Activated T-cell treated with anti-CD3 and anti-CD28 coated beads for 24 hours (primary cell): ENCODE measurements at places on chromosomes 2 and 18.

DNA sequence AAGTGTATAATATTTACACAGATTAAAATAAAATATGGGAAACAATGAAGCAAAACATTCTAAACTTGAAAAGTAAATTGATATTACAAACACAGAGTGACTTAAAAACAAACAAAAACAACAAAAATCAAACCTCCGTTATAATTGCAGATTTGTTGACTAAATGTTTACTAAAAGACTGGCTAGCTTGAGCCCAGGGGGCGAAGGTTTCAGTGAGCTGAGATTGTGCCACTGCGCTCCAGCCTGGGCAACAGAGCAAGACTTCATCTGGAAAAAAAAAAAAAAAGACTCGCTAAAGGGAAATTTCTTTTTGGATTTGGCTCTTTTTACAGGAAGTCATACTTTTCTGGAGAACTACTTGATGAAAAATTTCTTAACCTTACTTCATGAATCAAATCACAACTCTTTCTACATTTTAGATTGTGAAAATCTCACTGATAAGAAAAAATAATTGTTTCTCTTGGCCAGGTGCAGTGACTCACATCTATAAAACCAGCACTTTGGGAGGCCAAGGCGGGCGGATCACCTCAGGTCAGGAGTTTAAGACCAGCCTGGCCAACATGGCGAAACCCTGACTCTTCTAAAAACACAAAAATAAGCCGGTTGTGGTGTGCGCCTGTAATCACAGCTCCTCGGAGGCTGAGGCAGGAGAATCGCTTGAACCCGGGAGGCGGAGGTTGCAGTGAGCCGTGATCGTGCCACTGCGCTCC lies 9.7 kb downstream of the TFPI start:
- DNase-seq: no peak

DNA sequence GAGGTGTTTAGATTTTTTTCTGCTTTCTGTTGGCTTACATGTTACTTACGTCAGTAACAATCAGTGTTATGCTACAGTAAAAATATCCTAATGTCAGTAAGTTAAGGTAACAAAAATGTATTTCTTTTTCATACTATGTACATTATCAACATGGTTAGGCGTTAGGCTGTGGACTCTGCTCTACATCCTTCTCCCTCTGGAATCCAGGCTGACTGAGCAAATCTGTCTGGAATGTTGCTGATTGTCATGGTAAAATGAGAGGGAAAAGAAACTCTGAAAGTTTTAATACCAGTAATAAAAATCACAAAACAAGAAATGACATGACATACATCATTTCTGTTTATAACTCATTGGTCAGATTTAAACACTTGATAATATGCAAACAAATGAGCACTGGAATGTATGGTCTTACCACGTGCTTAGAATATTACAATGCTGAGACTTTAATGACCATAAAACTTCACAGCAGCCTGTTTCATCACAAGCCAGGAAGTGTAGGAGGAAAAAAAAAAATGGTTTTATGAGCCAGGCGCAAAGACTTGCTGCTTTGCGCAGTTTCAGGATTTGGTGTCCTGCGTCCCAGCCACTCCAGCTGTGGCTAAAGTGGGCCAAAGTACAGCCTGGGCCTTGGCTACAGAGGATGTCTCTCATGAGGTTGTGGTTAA lies 252.4 kb downstream of the FSIP2 start:
- DNase-seq: no peak

DNA sequence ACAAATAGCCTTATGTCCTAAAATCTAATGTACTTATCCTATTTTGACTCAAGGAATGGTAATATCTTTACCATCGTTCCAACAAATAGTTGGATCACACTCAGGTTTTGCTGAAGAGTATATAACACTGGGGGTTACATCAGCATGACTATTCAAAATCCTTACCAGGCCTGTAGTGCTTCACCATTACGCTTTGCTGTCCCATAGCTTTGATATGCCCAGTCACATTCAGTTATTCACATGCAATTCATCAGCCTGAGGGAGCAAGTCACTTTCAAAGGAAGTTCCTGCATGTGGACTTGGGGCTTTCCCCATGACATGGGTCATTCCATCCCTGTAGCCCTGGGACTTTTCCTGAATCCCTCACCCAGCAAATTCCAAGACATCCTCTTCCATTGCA lies 39.6 kb downstream of the FTCDNL1 start:
- no peak for DNase-seq

DNA sequence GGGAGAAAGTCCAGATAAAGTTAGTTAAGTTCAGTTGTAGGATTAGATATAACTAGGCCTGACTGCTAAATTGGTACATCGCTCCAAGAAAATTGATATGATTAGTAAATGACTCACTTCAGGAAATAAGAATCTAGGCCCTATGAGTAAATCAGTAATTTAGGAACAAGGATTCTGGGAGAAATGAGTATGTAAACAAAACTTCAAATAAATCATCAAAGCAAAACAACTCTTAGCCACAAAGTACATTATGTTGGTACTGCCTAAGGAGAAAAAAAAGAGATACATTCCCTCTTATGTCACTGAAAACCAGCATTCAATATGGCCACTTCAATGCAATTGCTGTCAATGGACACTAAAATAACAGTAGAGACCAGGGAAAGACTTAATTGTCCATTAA lies 529.1 kb downstream of the ZNF804A start:
- no peak for DNase-seq

- no peak for DNase-seq
Observed at GRCh38 chr2:98378196-98378595, 31.9 kb downstream of the CNGA3 start.

GRCh38 chr18:79613186-79613931 lies 66.2 kb upstream of the CTDP1 start:
- no peak for DNase-seq

DNA sequence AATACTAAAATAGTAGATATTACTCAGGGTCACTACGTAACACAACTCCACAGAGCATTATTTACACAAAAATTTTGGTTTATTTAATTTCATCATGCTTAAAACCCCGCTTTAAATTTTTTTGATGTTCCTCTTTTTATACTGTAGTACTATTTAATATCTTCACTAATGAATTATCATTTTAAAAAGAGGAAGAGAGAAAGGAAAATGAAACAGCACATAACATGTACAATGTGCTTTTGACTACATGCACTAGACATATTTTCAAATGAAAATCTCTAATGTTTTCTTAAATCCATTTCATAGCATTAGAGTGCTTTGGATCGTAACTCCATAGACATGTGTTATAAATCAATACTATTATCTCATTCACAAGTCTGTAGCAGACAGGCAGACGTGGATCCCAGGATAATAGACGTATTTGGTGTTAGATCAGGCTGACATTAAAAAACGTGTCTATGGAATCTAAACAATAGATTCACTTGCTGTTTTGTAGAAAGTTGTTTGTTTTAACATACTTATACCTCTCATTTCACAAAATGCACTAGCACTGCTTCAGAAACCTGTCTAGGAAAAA lies 897.0 kb downstream of the CPS1 start:
- DNase-seq: no peak

DNA sequence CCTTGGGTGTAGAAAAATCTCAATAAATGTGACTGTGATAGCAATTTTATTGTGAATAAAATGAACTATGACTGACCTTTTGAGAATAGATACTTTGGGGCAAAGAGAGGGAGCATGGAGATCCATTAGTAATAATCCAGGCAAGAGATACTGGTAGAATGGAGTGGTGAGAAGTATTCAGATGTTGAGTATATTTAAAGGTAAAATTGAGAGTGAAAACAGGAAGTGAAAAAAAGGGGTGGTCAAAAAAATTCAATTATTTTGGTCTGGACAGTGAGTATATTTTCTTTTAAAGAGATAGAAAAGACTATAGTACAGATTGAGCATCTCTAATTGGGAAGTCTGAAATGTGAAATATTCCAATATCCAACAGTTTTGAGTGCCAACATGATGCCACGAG lies 1515.6 kb upstream of the NXPH2 start:
- DNase-seq: no peak

GRCh38 chr2:237892984-237893595 lies 33.7 kb downstream of the RAMP1 start:
- DNase-seq: no peak

DNA sequence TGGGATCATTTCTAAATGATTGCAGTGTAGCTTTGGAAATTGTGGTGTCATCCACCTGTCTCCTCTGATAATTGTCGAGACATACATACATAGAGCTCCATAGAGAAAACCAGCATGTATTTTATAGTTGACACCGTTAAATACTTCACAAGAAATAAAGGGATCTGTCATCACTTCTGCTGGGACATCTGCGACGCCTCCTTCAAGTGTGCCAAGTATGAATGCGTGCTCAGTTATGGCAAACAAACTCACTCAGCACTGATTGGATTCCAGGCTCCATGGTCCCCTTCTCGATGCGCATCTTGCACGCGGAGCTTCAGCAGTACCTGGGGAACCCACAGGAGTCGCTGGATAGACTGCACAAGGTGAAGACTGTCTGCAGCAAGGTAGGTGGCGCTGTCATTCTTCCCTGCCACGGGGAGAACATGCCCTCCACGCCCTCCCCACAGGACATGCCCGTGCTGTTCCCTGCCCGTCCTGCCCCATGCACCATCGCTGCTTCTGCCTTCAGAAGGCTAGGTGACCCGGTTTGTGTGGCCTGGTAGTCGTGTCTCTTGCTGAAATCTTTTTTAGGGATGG lies 64.1 kb downstream of the TRAPPC12 start:
- no peak for DNase-seq

- DNase-seq: no peak
Observed at GRCh38 chr2:240892356-240892755, 3.6 kb downstream of the MAB21L4 start.

- DNase-seq: no peak
Observed at GRCh38 chr18:10131460-10132395, 217.9 kb downstream of the VAPA start.

- no peak for DNase-seq
Observed at GRCh38 chr2:151260573-151261230, 961 bp downstream of the RBM43 start.

DNA sequence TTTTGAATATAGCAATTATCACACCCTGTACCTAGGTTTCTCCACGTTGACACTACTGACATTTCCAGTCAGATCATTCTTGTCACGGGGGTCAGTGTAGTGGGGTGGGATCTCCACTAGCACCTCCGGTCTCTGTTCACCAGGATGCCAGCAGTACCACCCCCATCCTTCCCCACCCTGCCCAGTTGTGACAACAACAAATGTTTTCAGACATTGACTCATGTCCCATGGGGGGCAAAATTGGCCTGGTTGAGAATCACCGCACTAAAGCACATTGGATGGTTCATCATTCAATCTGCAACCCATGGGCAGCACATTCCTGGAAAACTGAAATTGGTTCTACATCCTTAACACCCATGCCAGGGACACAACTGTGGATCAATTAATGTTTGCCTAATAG lies 32.3 kb downstream of the FEZ2 start:
- DNase-seq: no peak

DNA sequence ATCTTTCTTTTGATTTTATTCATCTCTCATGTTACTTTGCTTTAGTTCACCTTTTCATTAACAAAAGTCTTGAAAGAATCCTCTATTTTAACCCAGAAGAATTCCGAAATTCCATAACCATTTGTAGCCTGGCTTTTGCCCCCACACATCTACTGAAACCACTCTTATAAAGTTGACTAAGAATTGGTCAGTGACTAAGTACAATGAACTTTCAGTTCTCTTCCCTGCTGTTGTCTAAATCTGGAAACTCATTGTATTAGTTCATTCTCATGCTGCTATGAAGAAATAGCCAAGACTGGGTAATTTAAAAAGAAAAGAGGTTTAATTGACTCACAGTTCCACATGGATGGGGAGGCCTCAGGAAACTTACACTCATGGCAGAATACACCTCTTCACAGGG lies 49.9 kb upstream of the PNPT1 start:
- DNase-seq: no peak

GRCh38 chr2:240833724-240834285 lies 13.8 kb upstream of the KIF1A start:
- DNase-seq: no peak

GRCh38 chr2:161063946-161064306 lies 96.3 kb upstream of the TANK start:
- no peak for DNase-seq

DNA sequence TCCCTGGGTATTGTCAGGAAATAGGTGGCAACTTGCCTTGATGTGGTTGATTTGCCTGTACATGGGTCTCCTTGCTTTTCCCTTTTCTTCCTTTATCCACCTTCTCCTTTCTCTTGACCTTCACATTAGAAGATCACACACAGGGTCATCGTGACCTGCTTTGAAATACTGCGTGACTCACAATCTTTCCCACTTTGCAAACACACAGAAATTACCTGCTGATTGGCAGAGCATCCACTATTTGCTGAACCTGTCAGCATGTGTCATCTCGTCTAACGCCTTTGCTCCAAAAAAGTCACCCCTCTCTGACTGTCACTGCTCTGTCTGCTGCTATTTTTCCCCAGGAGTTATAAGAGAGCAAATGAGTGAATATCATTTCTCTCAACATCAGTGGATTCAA lies 60.8 kb downstream of the MYO3B start:
- DNase-seq: no peak

DNA sequence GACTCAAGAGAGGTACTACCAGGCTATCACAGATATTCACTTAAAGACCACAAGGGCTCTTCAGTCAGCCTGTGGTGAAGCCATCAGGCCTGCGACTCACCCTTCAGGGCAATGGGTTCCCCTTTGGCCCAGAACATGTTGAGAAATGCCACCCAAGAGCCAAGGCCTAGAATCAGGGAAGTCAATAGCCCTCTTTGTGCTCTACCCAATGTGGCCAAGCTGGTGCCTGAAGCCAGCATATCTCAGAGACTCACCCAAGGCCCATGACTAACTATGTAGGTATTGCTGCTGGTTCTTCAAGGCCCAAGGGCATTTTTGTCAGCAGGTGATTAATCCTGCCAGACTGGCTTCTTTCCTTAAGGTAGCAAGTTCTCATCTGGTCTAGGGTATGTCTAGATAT lies 338.9 kb upstream of the SETBP1 start:
- DNase-seq: no peak

DNA sequence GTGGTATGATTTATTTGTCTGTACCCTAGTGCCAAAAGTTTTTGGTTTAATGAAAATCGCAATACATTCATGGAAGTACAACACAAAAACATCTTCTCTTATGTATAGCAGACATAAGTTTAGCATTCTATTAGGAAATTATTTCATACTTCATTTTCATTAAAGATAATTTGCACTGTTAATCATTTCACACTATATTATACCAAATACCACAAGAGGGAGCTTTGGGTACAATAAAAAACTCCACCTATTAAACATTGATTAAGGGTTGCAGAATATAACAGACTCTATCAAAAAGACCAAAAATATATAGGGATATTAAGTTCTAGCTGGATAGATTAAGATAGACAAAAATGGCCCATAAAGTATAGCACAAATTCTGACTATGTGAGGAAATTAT lies 79.0 kb downstream of the SLC66A3 start:
- no peak for DNase-seq

GRCh38 chr18:12048827-12049175 lies 44.8 kb upstream of the ANKRD62 start:
- no peak for DNase-seq

DNA sequence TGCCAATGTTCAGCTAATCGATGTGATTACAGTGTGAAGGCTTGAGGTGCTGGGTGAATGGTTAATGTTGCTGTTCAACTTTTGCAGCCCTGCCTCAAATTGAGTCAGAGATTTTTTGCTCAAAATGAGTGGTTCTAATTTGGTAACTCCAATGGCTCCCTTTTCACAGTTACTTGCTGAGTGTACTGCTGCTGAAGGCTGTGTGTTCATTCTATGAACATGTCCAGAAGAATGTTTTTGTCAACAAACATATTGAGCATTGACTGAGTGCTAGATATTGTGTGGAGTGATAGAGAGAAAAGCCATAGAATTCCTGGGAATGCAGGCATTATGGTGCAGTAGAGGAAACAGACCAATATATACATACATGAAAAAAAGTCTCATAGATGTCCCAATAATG lies 39.0 kb upstream of the TCF4 start:
- no peak for DNase-seq
